ENCODE measurements at places on chromosomes 6 and 20.

GRCh38 chr20:32796383-32796948 lies 23.3 kb upstream of the MAPRE1 start:
- DNase-seq, result no peak

DNA sequence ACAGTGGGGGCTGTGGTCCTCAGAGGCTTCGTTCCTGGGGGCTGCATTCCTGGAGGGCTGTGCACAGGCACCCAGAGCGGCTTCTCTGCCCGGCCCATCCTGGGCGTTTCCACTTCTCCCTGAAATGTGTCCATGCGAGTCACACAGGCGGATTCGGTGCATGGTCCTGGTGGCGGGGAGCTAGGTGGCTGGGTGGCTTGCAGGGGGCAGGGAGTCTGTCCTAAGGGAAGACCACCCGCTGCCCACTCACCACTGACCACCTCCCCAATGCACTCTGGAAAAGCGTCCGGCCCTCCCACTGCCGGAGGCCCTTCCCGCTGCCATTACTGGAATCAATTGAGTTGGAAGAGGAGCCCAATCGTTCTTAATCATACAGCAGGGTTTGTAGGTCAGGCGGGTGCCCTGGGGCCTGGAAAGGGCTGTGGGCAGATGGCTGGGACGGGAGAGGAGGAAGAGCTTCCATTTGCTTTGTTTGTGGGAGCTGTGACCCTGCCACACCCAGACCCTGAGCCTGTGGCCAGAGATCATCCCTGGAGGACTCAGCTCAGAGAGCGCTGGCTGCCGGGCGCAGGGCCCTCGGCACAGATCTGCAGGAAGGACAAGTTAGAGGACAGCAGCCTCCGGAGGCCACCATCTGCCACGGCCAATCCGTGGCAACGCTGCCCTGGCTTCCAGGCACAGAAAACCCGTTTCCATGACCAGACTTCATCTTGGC lies 6.4 kb downstream of the CHRNA4 start:
- no peak for DNase-seq

DNA sequence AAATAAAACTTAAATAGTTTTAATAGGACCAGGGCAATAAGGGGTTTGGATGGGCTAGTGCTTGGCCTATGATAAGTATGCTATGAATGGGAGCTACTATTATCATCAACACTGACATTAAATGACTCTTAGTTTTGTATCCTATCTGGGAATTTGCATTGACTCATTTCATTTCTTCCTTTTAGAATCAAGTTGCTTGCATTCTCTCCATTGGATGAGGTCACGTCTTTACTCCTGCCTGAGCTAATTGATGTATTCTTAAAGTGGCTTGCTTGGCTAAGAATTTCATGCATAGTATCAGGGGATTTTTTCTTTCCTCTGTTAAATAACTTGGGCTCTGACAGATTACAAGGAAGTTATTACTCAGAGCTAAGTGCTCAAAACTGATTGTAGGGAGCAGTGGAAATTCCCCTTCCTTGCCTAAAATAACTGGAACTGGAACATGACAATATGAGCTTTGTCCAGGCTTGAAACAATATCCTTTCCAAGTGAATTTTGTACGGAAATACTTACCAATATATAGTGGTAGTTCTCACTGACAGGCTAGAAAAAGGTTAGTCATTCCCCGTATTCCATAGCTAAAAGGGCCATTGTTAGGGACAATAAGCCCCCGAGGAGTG lies 169.9 kb downstream of the BCAS1 start:
- no peak for DNase-seq

GRCh38 chr6:98037571-98037970 lies 754.6 kb upstream of the MMS22L start:
- no peak for DNase-seq

GRCh38 chr20:62413025-62413570 lies 6.0 kb upstream of the CABLES2 start:
- no peak for DNase-seq

- DNase-seq, result no peak
Observed at GRCh38 chr6:24960991-24961475, 25.3 kb upstream of the RIPOR2 start.

DNA sequence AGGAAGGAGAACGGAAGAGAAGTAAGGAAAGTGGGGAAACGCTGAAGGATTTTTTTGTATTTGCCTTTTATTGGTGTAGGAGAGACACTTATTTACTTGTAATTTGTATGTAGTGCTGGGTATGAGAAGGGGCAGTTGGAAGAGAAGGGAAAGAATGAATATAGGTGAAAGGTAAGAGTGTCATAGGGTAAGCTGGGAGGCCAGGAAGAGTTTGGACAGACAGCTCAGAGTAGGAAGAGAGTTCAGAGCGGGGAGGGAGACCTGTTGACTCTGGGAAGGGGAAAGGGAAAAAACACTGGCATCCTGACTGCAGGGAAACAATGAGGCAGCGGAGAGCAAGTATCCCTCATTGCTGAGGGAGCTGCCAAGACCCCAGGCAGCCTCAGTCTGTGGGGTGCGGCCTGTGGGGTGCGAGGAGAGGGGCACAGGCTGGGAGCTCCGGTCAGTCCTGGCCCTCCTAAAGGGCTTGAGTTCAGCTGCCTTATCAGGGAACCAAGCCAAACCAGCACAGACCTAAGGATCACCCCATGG lies 3.1 kb downstream of the TRAF3IP2 start:
- no peak for DNase-seq

GRCh38 chr6:54204921-54205591 lies 93.8 kb downstream of the MLIP start:
- DNase-seq, result no peak

DNA sequence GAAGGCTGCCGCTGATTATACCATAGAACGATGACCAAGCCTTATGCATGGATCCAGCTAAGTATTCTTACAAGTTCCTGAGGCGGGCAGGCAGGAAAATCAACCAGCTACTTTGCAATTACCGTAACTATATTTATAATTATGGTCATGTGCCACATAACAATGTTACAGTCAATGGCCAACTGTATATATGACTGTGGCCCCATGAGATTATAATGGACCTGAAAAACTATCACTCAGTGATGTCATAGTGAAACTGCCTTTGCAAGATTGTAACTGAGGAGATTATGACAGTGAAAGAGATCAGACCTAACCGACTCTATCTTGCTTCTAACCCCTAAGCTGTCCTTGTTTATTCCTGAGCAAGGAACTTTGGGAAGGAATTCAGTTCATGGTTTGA lies 33.1 kb upstream of the FAM135A start:
- no peak for DNase-seq

DNA sequence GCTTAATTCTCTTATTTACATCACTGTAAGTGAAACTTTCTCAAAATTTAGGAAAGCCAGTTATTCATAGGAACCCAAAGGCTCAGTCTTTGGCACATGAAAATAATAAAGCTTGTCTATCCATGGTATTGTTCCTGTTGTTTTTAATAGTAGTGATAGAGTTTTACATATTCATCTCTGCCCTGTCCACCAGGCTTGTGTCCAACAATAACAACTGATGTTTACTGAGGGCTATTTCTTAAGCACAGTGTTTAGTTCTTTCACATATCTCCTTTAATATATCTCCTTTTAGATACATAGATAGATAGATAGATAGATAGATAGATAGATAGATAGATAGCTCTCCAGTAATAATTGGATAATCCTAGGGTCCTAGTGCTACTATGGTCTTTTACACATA lies 34.2 kb downstream of the FOXQ1 start:
- DNase-seq, result no peak

DNA sequence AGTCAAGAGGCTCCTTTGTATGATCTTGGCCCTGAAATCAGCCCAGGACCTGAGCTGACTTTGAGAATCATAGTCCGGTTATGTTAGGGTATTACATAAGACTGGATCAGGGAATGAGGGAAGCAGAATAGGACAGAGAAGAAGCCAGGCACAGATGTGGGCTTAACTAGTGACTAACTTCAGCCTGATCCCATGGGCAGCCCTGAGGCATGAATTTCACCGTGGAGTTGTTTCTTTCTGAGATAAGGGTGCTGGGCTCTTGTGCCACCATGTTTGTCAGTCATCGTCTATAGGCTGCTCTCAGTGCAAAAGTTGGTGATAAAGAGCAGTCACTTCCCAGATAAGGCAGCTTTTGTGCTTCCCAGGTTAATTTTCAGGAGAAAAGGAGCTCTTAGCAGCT lies 544.7 kb upstream of the SPTLC3 start:
- DNase-seq, result no peak

DNA sequence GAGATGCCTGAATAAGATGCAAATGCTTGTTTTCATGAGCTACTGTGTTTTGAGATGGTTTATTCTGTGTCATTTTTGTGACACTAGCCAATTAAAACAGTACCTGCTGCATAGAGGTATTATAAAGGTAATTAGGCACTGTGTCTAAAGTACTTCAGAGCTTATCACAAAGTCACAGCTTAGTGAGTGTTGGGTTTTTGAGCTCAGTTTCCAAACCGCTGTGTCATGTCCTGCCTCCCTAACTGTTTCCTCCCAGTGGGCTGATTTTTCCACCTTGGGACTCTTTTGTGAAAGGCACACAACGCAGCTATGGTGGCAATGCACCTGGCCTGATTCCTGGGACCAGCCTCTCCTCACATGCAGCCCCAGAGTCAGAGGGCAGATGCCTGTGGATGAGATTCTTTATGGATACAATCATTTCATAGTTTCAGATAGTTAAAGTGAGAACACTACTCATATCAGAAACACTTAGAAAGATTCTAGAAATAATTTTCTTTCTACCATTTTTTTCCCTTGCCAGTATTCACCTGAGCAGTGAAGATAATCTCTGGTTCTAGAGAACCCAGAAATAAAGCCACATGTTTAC lies 41.3 kb upstream of the TAGAP start:
- DNase-seq, result no peak

DNA sequence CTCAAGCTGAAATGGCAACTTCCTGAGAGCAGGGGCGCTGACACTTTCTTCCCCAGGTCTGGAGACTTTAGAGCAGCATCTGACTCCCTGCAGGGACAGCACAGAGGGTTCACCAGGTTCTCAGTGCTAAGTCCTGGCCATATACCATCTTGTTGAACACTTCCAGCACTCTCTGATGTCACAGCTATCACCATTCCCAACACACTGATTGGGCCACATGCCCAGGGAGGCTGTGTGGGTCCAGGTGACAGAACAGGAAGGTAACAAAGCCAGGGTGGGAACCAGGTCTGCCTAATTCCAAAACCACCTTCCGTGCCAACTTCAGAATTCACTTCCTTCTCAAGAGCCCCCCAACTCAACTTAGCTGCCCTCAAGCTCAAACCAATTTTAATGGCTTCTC lies 4.3 kb downstream of the APCDD1L start:
- DNase-seq, result no peak

- DNase-seq, result no peak
Observed at GRCh38 chr20:33827634-33828325, 16.6 kb downstream of the CHMP4B start.

DNA sequence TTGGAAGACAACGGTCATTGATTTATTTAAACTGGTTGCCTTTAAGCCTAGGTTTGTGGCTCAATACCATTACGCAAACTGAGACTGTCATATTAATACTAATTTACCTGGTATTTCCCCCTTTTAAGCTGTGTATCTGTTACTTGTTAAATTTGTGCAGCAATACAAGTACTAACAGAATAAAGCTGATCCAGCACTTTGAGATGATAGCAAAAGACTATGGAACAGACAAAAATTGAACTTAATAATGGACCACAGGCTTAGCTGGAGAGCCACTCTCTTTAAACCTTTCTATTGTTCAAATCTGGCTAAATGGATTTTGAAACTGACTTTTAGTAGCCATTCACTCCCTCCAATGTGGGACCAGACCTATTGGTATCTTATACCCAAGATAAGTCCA lies 6.2 kb upstream of the CENPW start:
- DNase-seq, result no peak

GRCh38 chr6:137297887-137298286 lies 78.7 kb upstream of the IFNGR1 start:
- DNase-seq, result no peak

- no peak for DNase-seq
Observed at GRCh38 chr6:52610011-52610410, 33.2 kb upstream of the TRAM2 start.

GRCh38 chr6:44133003-44133931 lies 5.9 kb downstream of the TMEM63B start:
- DNase-seq, result no peak

DNA sequence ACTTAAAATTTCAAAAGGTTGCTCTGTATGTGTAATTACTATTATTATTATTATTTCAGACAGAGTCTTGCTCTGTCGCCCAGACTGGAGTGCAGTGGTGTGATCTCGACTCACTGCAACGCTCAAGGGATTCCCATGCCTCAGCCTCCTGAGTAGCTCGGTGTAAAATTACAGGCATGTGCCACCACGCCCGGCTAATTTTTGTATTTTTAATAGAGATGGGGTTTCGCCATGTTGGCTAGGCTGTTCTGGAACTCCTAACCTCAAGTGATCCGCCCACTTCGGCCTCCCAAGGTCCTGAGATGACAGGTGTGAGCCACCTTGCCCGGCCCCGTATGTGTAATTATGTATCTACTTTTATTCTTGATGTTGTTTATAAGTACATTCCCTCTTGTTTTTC lies 65.3 kb upstream of the ZNF217 start:
- no peak for DNase-seq

DNA sequence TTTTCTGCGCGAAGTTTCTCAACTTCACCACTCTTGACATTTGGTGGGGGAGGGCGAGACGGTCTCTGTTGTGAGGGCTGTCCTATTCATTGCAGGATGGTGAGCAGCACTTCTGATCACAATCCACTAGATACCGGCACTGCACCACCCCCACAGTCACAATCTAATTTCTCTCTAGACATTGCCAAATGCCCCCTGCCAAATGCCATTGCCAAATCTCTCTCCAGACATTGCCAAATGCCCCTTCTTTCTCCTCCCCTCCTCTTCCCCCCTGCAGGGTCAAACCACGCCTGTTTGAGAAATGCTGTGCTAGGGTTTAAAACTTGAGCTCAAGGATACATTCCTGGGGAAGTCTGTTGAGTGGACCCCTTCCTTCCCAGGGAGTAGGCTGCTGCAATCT lies 603.5 kb upstream of the CDH4 start:
- DNase-seq, result no peak

DNA sequence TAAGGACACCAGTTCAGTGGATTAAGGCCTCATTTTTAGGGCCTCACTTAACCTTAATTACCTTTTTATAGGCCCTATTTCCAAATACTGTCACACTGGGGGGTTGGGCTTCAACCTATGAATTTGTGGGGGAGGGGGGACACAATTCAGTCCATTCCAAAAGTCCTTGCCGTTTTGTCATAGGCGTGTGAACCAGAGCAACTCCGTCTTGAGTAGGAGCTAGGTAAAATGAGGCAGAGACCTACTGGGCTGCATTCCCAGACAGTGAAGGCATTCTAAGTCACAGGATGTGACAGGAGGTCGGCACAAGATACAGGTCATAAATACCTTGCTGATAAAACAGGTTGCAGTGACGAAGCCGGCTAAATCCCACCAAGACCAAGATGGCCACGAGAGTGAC lies 113.5 kb upstream of the SNX9 start:
- no peak for DNase-seq

GRCh38 chr20:51497542-51498467 lies 44.7 kb downstream of the NFATC2 start:
- peak; percentile 42 for DNase-seq

DNA sequence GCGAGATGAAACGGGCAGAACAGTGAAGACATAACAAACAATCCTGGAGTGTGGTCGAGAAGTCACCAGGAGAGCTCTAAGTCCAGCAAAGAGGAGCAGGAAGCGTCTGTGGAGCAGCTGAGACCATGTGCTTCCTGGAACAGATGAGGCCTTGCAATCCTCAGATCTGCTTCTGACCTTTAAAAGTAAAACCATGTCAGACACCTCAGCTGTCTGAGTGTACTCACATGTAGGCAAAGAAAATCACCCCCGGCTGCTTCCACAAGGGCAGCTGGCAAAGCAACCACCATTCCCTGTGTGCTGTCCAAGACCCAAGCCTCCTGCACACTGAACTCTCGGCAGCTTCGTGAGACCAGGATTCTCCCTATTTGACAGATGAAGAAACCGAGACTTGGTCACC lies 76.6 kb downstream of the EDN3 start:
- no peak for DNase-seq
